ENCODE measurements at places on chromosomes 16 and 17.

DNA sequence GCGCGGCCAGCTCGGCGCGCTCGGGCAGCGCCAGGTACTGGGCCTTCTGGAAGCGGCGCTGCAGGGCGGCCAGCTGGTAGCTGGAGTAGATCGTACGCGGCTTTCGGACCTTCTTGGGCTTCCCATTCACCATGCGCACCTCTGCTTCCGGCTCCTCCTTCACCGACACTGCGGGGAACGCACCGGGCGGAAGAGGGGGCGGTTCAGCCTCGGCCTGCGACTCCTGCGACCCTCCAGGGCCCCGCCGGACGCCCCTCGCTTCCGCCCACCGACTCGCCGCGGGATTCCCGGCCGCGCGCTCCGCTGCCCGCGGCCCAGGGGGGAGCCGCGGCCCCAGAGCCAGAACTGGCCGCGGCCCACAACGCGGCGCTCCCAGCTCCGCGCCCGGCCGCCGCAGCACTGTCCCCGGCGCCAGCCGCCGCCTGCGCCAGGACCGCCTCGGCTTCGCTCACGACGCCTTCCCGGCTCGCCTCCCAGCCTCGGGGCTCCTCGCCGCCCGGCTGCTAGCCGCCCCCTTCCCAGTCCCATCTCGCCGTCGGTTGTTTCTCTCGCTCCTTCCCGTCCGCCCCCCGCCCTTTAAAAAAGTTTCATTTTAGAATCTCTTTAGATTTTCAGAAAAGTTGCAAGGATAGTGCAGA lies 1.5 kb downstream of the DLX3 start:
- no peak for DNase-seq

- DNase-seq: no peak
These were observed 22.3 kb downstream of the RHBDL3 start for GRCh38 chr17:32287804-32288511.

DNA sequence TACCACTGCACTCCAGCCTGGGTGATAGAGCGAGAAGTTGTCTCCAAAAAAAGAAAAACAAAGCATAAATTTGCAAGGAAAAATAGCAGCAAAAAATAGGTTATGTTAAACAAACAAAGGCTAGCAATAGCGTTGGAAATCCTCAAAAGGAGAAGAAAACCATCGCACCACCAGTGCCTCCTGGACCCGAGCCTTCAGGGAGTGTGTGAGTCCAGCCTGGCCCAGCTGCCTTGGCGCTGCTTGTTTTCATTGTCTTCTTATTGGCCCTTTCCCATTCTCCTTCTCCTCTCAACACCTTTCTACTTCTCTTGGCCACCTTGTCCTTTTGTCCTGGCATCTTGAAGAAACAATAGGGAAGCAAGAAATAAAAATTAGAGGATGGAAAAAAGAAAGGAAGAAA lies 4.5 kb upstream of the UBALD2 start:
- no peak for DNase-seq

GRCh38 chr17:34763728-34764665 lies 184.6 kb downstream of the TMEM132E start:
- DNase-seq: no peak

DNA sequence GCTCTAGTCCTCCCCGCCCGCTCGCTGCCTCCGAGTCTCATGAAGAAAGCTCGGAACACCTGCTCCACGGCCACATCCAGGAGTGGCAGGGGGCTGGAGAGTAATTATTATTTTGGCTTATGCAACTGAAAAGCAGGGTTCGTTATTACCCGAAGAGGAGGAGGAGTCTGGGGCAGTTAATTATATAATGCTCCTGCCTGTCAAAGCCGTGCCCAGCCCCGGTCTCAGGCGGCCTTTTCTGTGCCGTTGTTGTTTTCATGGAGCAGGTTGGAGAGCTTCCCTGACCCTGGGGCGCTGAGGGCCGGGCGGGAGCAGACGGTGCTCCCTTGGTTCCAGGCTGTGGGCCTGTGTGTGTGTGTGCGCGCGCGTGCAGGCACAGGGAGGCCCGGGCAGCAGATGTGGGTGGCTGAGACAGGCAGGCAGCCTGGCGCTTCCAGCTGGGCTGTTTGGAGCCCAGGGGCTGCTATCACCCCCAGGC lies 2.4 kb downstream of the JPH3 start:
- no peak for DNase-seq

DNA sequence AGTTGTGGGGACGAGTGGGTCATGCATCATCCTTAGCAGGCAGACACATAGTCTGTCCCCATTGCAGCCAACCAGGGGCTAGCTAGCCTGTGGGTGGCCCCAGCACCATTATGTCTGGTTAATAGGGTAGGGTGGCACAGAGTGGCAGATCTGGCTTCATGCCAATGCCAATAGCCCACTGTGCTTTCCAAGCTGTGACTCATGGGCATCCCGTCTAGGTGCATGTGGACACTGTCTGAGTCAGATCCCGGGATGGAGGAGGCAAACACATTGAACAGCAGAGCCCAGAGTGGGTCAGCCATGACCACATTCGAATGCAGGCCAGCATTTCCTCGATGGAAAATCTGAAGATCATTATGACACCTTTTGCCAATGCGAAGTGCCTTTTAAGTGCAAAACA lies 2.5 kb downstream of the HS3ST2 start:
- DNase-seq: no peak

Data from fibroblast of gingiva (primary cell).